ENCODE measurements at places on chromosomes 13 and 19.

- DNase-seq = no peak
Observed at GRCh38 chr13:51912511-51913225, 50.9 kb downstream of the CCDC70 start.

DNA sequence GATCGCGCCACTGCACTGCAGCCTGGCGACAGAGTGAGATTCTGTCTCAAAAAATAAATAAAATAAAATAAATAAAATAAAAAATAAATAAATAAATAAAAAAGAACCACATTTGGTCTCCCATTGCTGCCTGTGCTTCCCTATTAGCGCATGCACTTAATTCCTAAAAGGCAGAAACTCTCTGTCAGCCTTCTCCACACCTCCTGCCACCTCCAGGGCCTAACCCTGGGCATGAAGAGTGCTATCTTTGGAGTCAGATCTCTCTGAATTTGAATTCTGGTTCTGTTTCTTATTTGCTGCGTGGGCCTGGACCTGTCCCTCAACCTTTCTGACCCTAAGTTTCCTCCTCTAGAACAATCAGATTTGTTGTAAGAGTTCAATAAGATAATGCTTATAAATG is 11.3 kb downstream of the NCAN start:
- DNase-seq = no peak

DNA sequence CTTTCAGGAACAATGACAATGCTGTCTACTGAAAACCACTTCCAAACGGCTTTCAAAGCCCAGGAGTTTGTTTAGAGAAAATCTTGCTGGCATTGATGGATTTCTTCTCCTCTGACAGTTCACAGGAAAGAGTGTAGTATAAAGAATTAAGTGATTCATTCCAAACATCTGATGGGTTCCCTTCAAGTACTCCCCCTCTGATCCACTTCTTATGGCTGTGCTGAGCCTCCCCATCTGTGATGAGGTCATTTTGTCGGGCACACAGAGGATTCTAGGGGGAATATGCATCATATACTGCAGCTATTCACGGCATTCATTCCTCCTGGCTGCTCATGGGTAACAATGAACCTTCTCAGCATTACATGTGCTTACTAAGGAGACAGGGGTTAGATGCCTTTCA is 107.9 kb downstream of the RGCC start:
- DNase-seq = peak; percentile 92

- peak; percentile 69 for DNase-seq
Observed at GRCh38 chr19:46068345-46069258, 27.8 kb upstream of the IGFL4 start.

DNA sequence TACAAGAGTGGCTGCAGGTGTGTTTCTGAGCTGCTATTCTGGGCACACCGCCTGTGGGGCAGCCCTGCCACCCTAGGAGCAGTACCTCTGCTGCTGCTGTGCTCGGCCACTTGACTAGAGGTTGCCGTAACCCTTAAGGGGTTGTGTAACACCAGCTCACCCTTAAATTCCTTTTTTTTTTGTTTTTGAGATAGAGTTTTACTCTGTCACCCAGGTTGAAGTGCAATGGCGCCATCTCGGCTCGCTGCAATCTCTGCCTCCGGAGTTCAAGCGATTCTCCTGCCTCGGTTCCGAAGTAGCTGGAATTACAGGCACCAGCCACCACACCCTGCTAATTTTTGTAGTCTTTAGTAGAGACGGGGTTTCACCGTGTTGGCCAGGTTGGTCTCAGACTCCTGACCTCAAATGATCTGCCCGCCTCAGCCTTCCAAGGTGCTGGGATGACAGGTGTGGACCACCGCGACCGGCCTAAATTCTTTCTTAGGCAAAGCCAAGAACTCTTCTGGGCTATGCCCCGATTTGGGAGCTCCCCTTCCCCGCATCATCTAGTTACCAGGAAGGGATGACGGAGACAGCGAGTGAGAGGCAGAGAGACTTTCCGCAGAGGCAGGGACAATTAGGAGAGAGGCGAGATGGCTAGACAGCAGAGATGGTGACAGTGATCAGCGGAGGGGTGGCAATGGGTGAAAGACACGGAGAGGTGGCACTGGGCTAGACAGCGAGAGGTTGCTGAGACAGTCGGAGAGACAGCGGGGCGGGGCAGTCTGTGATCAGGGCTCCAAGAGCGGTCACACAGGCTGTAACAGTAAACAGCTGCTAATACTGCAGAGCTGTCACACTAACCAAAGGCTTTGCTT is 4.4 kb upstream of the LILRA5 start:
- DNase-seq = no peak

GRCh38 chr19:5326545-5326944 is 14.1 kb downstream of the PTPRS start:
- DNase-seq = no peak

GRCh38 chr13:43267916-43268315 is 244.5 kb downstream of the DNAJC15 start:
- no peak for DNase-seq

- DNase-seq = no peak
Observed at GRCh38 chr13:90089051-90089450, 1258.4 kb upstream of the MIR17HG start.

GRCh38 chr19:18696023-18696422 is 12.5 kb downstream of the CRTC1 start:
- no peak for DNase-seq

GRCh38 chr19:17977021-17977420 is 10.1 kb downstream of the KCNN1 start:
- DNase-seq = no peak

GRCh38 chr13:40466272-40466671 is 200.2 kb downstream of the FOXO1 start:
- no peak for DNase-seq

DNA sequence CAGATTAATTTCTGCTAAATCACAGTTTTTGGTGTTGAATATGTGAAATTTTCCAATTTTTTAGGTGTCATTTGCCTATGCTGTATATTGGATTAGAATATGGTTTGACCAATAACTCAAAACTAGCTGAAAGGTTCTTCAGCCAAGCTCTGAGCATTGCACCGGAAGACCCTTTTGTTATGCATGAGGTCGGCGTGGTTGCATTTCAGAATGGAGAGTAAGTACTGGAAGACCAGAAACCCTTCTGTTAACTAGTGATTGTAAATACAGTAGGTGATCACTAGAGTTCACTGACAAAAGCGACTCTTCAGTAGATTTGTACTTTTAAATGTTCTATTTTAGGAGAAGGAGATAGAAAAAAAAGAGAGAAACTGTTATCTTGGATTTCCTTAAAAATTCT is 22.3 kb downstream of the CDC16 start:
- no peak for DNase-seq

GRCh38 chr13:51802631-51803418 is 1.1 kb downstream of the DHRS12 start:
- DNase-seq = no peak

- no peak for DNase-seq
Observed at GRCh38 chr13:28624707-28625432, 34.1 kb upstream of the POMP start.

- DNase-seq = no peak
Observed at GRCh38 chr19:38228005-38228377, 4.0 kb upstream of the DPF1 start.

DNA sequence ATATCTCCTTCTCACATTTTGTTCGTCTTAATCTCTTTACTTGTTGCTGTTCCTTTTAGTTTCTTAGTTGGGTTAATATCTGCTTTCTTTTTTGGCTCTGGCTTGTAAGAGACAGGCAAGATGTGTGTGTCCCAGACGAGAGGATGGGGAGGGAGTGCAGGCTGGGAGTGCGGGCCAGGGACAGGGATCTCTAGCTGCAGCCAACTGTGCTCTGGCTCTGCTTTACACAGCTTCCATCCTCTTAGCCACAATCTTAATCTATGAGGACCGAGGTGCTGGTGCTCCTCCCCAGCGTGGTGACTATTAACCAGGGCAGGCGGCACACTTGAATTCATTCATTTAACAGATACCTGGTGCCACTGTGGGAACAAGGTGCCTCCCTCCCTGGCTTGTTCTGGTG is 70.9 kb upstream of the WASF3 start:
- no peak for DNase-seq

DNA sequence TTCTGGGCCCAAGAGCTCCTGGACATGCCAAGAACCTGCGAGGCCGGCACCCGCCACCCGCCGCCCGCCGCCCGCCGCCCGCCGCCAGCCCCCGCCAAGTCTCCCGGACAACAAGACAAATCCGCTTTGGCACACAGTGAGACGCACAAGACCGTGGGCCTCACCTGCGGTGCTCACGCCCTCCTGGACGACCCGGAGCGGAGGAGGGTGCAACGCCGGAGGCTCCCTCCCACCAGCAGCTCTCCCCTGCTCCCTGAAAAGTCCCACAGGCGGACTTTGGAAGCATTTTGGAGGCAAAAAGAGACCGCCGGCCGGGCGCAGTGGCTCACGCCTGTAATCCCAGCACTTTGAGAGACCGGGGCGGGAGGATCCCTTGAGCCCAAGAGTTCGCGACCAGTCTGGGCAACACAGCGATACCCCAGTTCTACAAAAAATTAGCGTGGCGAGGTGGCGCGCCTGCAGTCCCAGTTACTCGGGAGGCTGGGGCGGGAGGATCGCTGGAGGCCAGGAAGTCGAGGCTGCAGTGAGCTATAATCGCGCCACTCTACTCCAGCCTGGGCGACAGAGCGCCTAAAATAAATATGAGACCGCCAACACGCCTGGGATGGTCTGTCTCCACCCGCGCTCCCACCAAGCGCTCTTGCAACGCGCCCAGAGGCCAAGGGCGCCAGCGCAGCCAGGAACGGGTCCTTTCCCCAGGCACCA is 783 bp downstream of the RHPN2 start:
- peak; percentile 18 for DNase-seq

- no peak for DNase-seq
Observed at GRCh38 chr13:28421676-28422410, 73.1 kb downstream of the FLT1 start.

DNA sequence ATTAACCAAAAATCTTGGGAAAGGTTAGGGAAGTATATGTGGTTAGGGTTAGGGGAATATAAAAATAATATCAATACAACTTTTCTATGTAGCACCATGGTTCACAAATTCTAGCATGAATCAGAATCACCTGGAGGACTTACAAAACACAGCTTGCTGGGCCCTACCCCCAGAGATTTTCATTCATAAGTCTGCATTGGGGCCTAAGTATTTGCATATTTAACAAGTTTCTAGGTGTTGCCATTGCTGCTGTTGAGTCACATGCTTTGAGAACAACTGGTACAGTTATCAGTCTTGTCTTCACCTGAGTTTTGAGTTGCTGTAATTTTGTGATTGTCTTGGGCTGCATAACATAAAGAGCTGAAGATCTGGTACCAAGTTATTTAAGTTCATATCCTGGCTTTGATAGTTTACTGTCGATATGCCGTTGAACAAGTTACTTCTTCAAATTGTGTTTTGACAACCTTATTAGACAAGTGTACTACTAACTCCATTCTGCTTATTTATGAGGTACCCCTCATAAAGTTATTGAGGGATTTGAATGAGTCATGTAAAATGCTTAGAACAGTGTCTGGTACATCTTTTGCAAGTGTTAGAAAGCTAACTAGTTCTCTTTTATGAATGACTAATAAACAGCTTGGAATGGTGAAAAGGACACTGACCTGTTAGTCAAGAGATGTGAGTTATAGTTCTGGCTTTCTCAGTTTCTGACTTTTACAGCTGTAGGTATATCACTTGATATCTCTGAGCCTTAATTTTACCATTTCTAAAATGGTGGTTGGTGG is 132.9 kb downstream of the PAN3 start:
- DNase-seq = no peak

GRCh38 chr19:35162471-35163326 is 8.2 kb downstream of the FXYD5 start:
- peak; percentile 81 for DNase-seq

DNA sequence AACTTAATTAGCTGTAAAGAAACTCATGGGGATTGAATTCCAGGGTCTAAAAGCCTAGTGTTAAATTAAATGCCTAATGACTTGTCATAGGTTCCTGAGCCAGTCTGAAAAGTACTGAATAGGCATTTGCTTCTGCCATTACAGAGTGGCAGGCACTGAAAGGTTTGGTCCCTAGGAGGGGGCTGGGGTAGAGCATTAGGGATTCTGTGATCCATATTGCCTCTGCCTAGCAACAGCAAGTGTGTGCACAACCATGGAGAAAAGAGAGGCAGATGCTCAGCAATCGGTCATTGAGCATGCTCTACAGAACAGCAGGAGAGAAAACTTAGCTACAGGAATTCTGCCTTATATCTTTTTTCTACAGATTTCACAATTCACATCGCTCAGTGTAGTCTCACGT is 133.5 kb downstream of the TRPC4 start:
- DNase-seq = no peak

- no peak for DNase-seq
Observed at GRCh38 chr19:12886651-12886968, 391 bp downstream of the KLF1 start.

DNA sequence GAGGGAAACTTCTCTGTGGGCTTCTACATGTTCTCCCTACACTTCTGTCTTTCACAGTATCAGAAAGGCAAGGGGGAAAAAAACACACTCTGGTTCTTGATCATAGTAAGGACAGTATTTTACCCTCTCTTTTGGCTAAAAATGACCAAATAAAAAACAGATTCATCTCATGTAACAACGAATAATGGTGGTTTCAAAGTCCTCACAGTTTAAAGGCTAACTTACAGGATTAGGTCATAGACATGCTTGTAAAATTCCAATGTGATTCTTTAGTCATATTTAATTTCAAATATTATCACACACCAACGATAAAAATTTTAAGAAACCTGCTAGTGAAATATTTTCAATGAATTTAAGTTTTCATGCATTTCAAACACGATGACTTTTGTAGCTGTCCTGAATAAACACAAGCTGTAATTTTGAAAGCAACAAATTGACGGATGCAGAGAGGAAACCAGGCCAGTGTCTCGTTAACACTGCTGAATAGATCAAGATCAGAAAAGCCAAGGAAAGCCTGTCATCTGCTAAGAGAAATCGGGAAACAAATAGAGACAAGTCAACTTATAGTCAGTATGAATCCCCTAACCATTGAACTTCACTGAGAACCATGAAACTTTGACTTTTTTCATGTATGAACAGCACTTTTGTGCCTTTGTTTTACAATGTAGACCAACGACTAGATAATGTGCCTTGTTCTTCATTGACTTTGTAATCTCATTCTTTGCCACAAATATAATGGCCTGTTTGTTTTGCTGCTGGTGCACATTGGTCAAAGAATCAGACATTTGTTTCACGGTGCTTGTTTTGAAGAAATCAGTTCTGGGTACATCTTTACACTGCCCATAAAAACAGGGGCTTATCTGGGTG is 22.0 kb downstream of the MBNL2 start:
- DNase-seq = no peak

DNA sequence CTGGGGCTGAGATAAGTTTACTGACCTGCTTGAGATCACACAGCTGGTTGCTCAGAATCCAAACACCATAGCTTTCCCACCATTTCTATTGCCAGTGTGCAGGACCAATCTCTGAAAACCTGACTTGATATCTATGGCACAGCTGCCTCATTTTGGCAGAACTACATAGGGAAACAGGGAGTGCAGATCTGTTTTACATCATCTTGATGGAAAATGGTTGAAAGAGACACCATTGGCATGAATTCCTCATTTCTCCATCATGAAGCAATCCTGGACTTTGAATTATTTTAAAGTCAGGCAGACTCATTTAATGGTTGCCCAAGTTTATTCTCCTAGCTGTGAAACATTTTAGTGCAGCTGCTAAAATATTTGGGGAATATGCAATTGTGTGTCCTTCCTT is 1628.2 kb upstream of the SLC10A2 start:
- DNase-seq = no peak

- DNase-seq = no peak
Observed at GRCh38 chr13:61944329-61944929, 528.8 kb upstream of the PCDH20 start.

Data from fibroblast of skin of back (primary cell).